ENCODE measurements at places on chromosomes 2 and 18.

GRCh38 chr2:42450136-42450535 is 43.6 kb downstream of the KCNG3 start:
- DNase-seq, result no peak

- no peak for DNase-seq
These were observed 198.2 kb downstream of the NDUFA10 start for GRCh38 chr2:239826786-239827522.

DNA sequence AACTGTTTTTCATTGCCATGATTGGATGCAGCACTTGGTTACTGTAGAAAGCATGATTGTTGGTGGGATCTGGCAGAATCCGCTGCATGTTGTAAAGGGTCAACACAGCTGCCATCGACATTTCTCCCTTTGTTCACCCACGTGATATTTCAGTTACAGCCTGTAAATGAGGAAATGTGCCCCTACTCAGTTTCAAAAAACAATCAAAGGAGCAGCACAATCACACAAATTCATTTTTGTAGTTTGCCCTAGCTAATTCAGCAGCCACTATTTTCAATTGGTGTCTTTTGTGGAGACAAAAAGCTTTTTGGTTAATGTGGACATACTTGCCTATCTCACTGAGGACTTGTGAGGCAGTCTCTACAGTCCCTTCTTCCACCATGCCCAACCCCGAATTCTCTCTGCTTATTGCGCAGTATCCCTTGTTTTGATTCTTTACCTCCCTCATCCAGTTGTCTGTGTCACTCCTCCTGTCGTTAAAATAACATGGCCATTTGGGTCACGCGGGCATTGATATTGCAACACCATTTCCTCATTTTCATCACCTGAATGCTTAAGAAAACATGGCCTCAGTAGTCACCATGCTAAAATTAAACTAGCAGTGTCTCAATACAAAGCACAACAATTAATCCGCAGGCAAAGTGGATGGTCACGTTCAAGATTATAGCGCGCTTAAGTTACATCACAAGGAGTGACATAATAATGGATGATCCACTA is 6.4 kb upstream of the PROC start:
- no peak for DNase-seq

DNA sequence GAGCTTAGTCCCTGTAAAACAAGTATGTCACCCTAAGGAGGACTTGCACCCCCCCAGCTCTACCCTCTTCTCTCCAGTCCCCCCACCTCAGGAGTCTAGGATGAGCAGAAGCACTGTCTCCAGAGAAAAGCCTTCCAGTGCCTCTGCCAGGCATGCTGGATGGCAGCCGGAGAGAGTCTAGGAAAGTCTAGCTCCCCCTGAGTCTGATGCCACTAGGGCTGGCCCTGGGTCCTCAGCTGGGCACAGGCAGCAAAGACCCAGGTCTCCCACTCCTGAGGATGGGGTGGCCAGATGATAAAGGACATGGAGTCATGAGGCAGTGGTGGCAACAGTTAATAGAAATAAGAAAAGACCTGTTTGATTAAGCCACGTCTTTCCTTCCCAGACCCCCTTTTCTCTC is 225.6 kb downstream of the CYP26B1 start:
- no peak for DNase-seq

DNA sequence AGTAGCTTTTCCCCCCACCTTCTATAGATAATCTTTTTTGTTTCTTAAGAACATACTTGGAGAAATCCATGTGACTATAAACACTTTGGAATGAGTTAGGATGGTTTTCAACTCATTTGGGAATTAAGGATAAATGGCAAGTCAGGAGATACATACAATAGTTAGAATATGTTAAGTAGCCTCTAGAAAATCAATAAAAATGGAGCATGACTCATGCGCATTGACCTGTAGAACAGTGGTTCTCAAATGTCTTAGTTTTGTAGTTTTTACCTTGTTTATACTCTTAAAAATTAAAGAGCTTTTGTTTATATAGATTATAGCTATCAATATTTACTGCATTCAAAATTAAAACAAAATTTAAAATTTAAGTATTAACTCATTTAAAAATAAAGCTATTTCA is 24.7 kb downstream of the NUP35 start:
- DNase-seq, result no peak

DNA sequence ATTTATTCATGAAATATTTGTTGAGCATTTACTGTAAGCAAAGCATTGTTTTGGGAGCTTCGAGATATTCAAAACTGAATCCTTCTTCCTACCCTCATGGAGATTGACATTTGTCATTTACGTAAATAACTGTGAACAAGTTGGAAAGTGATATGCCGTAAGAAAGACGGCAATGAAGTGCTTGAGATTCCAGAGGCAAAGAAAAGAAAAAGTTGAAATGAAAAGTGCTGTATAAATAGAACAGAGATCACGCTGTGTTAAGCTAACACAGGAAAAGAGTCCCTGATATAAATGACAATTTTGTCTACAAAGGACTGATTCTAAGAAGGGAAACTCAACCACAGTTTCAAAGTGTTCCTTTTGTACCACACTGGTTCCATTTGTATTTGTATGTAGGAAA is 1.8 kb downstream of the CHRNA1 start:
- no peak for DNase-seq

Measured in 8988T (cell line).